ENCODE measurements at places on chromosomes 12 and 14.

DNA sequence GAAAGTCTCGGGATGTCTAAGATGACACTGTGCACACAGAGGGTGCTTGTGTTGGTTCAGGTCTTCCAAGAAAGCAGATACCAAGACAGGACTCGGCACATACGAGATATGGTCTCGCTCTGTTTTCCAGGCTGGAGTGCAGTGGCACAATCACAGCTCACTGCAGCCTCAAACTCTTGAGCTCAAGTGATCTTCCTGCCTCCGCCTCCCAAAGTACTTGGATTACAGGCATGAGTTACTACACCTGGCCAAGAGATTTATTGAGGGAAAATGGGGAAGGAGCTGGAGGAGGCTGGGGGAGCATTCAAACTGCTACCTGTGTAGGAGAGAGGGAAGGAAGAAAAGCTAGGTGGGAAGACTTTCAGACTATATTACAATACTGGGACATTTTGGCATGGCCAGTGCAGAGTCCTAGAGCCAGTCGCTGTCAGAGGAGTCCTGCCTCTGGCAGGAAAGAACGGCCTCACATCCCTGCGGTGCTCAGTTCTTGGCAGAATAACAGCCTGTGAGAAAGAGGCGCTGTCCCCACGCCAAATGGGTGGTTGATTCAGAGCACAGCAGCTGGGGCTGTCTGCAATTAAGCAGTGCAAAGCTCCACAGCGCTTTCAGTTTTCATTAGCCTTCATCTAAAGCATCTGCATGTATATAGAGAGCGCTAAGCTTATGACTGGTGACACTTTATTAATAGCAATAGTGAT, 18.3 kb downstream of the SLC17A8 start:
- DNase-seq, result peak; percentile 77

DNA sequence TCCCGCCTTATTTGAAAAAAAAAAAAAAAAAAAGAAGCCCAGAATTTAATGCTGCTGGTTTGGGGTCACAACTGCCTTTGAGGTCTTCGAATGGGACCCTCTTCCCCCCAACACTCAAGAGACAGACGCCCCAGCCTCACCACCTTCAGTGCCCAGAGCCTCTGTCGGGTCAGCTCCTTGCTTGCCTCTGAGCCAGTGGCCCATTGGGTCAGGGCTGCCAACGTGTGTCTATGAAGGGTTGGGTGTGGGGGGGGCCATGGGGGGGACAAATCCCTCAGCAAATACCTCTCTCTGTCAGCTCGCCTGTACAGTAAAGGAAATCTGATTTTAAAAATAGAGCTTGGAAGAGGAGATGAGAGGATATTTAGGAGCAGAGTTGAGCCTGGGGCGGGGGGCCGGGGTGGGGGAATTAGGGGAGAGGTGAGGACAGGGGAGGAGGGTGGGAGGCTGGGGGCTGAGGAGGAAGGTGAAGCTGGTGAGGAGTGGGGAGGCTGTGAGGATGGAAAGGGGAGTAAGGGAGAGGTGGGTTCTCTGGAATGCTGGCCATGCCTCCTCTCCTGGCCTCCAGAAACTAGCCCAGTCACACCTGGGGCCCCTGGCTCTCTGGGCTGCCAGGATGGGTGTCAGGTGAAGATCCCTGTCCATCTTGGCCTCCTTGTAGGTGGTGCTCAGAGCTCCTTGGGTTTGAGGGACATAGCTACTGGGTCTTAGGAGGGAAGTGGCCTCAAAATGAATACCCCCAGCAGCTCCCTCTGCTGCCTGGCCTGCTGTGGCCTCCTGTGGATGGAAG, 13.3 kb downstream of the RTL1 start:
- DNase-seq, result no peak

GRCh38 chr12:75606151-75606550, 94.7 kb upstream of the KRR1 start:
- DNase-seq, result peak; percentile 31

DNA sequence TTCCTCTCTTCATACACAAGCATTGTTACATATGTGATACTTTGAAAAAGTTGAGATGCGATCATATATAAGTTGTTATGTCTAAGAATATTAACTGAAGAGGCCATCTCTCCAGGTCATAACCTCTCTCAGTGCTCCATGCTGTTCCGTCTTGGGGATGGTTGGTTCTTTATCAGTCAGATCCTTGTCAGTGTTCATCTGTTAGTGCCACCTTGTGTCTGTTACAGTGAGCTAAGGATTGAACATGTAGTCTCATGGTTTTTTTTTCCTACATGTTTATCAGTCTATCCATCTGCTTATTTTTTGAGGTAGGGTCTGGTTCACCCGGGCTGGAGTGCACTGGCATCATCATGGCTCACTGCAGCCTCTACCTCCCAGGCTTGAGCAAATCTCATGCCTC, 30.5 kb downstream of the EP400 start:
- no peak for DNase-seq

GRCh38 chr14:90985601-90986242, 74.7 kb downstream of the RPS6KA5 start:
- DNase-seq, result no peak

GRCh38 chr12:75655315-75655806, 144.0 kb upstream of the KRR1 start:
- no peak for DNase-seq

- DNase-seq, result no peak
Observed at GRCh38 chr14:22428700-22429291, 160.2 kb downstream of the DAD1 start.

- DNase-seq, result no peak
Observed at GRCh38 chr12:3945671-3946070, 72.5 kb upstream of the PARP11 start.
